ENCODE measurements at places on chromosomes 6 and 20.

GRCh38 chr20:17699931-17700351 is at the start of gene BANF2:
Gene BANF2, plus strand, starts transcription at chr20:17699966. Its CDS starts 25,060 bp downstream, at chr20:17725026.
- no peak for DNase-seq

- no peak for DNase-seq
Observed at GRCh38 chr20:57624124-57624523, 3.9 kb upstream of the ZBP1 start.

DNA sequence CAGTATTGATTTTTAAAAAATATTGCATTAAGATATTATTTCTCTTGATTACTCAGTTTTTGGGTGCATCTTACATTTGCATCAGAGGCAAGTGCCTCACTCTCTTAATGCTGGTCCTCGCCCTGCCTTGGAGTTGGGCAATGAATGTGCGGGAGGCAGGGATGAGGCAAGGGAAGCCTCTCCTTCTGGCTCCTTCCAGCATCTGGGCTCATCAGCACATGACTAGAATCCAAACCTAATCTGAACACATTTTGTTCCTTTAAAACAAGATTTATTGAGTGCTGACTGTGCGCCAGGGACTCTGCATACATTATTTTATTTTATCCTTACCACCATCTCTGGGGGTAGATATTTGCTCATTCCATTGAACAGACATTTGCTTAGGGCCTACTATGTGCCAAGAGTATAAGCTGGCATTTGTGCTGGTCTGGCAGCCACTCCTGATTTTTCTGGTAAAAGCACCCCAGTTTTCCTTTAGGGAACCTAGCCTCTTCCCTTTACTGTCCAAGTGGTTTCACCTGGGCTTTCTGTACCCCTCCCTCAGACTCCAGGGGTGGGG is 71.9 kb upstream of the ZNFX1 start:
- DNase-seq = no peak

- no peak for DNase-seq
Observed at GRCh38 chr20:9100691-9101090, 31.8 kb downstream of the PLCB4 start.

DNA sequence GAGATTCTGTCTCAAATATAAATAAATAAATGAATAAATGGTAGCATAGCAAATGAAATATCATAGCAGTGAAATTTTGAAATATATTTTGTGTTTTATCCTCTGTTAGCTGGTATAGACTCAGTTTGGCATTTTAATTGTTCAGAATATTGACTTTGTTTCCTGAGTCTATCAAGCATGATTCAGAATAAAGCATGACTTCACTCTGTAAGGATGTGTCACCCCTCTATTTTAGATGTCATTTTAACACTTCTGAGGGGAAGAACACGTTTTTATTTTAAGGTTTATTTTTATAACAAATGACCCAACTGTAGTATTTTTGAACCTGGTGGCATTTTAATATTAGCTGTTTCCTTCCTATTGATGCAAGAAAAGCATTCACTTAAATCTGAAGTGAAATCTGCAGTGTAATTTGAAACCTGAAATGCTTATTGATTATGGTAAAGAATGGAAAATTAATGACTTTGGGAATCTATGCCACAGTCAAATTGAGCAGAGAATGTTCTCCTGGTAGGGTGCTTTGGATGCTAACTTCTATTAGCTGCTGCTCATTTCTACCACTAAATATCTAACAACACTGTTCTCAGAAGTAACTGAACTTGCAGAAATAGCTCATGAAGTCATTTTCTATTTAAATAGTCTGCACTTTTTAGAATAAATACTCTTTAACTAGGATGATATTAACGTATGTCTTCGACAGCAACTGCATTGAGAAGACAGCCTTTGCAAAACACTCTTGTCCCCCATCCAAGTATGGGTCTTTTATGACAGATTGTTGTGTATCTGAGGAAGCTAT is 114.2 kb downstream of the SOX4 start:
- DNase-seq = no peak

- no peak for DNase-seq
Observed at GRCh38 chr20:50394569-50394968, 115.6 kb upstream of the PTPN1 start.

Measured in dorsolateral prefrontal cortex (tissue), 122 donors.